Ureter (tissue), 1 donor: ENCODE measurements at places on chromosomes 16 and 17.

- DNase-seq = no peak
Measured at GRCh38 chr17:81966343-81967243, 5.6 kb upstream of the NOTUM start.

DNA sequence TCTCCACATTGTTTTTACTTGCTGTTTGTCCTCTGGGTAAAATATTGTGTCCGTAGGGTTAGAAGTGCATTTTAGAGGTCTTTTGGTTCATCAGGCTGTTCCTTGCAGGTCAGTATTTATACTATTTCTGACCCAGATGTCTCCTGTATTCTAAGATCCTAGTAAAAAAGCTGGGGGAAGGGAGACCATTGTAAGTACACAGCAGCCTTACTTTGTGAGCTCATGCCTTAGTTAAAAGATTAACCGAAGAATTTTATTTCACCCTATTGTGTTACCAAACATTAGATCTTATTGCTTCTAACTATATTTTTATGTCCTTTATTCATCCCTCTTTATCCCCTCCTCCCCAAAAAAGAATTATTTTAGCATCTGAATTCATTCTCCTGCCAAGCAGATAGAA, 444.1 kb upstream of the RBFOX1 start:
- DNase-seq = no peak

DNA sequence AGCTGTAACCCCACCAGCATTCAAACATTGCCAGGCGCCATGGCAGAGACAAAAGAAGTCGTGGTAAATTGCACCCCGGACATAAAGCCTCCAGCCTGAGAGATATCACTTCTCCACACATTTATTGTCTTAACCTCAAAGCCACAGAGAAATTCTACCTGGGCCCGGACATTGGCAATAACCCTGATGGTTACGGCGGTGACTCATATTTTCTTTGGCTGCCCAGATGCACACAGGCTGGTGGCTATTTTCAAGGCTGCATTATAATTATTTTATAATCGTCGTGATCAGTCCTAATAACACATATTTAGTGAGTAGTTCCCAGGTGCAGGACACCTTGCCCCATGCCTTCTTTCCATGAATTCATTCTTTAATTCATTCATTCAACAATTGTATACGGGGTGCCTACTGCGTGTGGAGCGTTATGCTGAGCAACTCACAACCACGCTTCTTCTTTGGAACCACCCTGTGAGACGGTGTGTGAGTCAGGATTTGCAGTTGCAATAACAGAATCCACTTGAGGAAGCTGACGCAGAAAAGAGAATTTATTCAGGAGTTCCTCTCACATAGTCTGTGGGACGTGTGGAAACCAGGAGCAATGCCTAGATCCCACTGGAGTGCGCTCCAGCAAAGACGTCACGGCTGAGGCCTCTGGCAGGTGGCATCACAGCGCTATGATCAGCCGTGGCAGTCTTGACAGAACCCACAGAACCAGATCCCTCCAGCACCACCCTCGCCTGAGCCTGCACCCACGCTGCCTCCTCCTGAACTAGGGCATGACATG, 245.7 kb downstream of the FOXL1 start:
- no peak for DNase-seq

DNA sequence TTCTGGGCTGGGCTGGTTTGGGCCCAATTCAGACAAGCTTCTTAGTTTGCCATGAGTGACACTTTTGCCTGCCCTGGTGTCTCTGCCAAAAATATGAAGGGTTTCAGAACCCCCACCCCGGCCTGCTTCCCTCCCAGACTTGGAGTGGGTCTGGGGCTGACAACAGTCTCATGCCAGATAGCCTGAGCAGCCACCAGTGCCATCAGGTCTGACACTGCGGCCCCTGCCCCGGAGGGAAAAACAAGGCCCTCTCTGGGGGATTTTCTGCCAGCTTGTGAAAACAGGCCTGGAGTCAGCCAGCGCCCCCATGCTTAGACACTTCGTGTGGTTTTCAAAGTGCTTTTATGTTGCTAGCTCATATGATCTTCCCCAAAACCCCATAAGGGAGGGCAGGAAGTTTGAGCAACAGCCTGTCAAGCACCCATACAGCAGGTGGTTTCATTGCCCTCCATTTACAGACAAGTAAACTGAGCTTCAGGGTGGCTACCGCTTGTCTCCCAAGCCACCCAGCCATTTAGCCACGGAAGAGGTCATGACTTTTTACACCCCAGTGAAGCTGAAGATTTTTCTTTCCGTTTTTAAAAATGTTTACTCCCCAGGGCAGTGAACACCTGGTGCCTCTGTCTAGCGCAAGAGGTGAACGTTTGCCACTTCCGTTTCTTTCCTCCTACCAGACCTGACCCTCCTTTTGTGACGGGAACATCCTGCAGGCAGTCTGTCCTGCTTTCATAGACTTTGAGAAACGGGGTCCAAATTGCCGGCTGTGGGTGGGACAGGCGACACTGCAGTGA, 300.6 kb downstream of the SEC14L1 start:
- DNase-seq = no peak

DNA sequence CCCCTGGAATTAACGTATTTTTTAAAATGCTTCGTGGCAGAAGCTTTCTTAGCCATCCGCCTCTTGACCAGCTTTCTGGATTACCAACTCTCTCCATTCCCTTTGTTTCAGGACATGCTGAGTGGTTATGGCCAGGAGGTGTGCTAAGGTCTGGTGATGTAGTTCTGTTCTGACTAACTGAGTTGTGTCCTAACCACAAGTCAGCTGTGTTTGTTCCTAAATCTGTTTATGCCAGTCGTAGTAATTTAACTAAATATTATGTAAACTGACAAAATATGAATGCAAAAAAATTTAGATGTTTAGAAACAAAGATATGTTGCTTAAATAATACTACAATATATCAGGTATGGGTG, 61.6 kb downstream of the MRTFB start:
- DNase-seq = no peak

DNA sequence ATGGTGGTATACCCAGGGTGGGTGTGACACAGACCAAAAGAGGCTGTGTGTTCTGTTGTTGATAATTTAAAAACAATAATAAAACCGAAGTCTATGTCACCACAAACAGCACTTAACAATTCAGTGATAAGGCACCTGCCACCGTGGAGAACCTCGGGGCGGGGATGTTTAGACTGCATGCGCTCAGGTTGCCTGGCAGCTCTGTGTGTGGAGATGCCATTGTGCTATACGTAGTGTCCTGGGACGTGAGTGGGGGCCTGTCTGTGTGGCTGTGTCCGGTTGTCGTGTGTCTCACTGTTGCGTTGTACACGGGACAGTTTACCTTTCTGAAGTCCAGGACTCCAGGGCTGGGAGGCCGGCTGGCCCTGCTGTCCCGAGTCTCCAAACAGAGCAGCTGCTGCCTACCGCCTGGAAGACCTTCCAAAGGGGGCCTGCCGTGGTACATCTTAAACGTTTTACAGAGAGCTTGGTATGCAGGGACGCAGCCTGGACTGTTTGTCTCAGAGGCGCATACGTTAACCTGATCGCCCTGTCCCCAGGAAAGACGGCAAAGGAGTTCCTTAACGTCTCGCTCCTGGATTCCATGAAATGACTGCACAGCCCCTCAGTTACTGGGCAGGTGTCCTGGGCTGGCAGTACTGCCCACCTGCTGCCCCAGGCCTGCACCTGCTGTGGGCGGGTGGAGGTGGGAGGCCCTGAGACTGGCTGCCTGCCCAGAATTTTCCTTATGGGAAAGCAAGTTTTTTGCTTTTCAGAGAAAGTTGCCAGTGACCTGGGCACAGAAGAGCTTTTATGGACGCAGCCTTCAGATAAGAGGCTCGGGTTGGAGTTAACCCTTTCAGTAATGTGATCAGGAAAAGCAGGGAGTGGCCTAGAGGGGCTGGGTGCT, 19.0 kb downstream of the SPIRE2 start:
- DNase-seq = no peak

DNA sequence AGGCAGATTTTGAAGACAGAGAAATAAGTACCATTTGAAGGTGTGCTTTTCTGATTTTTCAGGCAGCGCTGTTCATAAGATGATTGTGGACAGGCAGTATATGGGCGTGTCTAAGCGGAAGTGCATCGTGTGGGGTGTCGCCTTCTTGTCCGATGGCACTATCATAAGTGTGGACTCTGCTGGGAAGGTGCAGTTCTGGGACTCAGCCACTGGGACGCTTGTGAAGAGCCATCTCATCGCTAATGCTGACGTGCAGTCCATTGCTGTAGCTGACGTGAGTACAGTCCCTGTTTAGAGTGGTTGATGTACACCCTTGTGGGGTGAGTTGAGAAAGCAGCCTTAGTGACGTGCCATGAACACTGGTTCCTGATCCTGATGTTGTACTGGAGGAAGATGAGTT, 10.7 kb downstream of the UTP4 start:
- no peak for DNase-seq

DNA sequence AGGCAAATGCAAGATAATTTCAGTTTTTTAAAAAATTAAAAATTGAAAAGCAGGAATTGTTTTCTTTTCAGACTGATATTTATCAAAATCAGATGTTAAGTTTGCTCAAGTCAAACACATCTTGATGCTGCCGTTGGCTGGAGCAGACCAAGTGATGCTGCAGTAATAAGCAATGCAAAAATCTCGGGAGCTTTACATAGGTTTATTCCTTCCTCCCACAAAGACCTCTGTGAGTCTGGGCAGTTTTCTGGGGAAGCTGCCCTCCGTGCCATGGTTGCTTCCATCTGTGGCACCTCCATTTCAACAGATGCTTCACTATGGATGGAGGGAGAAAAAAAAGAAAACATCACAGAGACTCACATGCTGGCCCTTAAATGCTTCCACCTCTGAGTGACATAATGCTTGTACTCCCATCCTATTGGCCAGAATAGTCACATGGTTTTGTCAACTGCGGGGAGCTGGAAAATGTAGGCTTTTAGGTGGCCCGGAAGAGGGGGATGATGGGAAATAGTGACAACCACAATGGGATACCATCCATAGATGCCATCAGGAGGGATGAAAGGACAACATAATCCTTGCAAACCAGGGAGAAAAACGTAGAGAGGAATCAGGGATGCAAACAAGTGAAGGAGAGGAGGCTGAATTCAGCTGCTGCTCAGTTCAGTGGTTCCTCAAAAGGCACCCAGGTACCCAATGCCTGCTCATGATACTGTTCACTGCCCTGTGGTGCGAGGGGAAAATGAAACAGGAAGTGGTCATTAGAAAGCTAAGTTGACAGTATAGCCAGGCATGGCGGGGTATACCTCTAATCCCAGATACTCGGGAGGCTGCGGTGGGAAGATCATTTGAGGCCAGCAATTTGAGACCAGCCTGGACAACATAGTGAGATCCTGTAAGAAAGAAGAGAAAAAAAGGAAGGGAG, 13.5 kb upstream of the ERCC4 start:
- no peak for DNase-seq

GRCh38 chr17:30236297-30236624, 764 bp upstream of the SLC6A4 start:
- no peak for DNase-seq

GRCh38 chr17:32484628-32485027, 2.2 kb upstream of the CDK5R1 start:
- DNase-seq = no peak

DNA sequence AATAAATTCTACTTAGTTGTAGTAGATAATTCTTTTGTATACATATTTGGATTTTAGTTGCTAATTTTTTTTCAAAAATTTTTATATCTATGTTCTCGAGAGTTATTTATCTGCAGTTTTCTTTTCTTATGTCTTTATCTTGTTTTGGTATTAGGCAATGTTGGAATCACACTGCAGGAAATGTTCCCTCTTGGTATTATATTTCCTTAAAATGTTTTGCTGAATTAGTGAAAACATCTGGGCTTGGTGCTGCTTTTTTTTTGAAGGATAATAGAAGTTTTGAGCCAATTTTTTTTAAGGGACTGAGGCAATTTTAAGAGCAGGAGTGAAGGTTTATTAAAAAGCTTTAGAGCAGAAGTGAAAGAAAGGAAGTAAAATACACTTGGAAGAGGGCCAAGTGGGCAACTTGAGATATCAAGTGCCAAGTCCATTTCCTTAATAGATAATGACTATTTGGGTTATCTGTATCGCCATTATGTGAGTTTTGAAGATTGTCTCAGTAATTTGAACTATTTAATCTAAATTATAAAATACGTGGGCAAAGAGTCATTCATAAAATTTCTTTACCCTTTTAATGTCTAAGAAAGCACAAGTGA, 1390.1 kb upstream of the CDH8 start:
- no peak for DNase-seq

DNA sequence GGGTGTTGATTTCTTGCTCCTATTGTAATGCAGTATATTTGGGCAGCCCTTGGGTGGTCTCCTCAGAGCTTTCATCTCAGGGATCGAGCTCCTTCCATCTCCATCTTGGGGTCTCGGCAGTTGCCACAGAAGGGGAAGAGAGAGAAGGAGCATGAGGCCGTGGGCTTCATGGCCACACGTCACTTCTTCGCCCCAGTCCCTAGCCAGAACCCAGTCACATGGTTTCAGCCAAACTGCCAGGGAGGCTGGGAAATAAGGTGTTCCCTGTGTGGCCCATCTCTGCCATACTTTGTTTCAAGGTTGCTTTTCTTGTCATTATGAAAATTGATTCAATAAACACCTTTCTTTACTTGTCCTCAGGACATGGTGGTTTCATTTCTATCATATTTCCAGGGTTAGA, 68.4 kb upstream of the NKD1 start:
- no peak for DNase-seq
